ENCODE measurements at places on chromosomes 5 and 9. TPM values are rescaled to one million over a fixed set of nuclear protein-coding genes. Genes with fewer than 3 reads are reported as not detected.

CCL27 gene
- total RNA-seq, result not detected

EGR1 gene
- total RNA-seq, result 85.6 TPM

SLC34A1 gene
- not detected for total RNA-seq

CMYA5 gene
- total RNA-seq, result 2.7 TPM

GLRX gene
- 88.4 TPM for total RNA-seq

WNT8A gene
- total RNA-seq, result not detected

LIX1 gene
- not detected for total RNA-seq

TEX48 gene
- not detected for total RNA-seq

DNA sequence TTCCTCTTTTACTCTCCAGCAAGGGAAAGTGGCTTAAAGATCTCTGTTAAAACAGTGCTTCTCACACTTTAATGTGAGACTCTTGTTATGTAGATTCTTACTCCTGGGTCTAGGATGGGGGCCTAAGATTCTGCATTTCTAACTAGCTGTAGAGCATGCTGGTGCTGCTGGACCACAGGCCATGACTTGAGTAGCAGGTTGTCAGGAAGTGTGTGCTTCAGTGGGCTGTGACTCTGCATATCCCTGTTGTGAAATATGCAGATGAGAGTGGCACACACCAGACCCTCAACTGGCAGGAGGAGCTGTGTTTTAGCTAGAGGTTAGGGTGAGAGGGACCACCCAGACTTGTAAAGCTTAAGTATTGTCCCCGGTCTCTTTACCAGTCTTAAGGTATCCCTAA is 191.1 kb upstream of the DMRT1 start:
- no peak for DNase-seq
- no peaks in the 10 kb centered on the region for H3K36me3 ChIP-seq
- peaks cover 26% of the 10 kb centered on the region for H3K4me1 ChIP-seq
- peak overlapping the region; percentile 1 for H3K4me3 ChIP-seq
- no peaks in the 10 kb centered on the region for H3K27me3 ChIP-seq

DNA sequence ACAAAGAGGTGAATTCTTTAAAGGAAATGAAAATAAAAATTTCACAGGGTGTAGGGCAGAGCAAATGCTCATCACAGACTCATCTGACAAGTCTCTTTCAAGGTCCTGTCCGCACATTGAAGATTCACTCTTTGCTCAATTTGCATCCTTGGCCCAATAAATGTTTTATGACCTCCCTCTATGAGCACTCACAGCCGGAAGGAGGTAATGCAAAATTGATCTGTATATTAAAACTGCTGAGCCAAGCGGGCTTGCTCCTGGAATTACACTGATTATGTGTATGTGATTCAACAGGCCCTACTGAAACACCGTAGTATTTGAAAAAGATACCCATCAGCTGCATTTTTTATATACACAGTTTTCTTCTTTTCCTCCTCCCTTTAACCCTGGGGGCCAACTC is 246.8 kb downstream of the IZUMO3 start:
- no peaks in the 10 kb centered on the region for H3K27me3 ChIP-seq
- H3K36me3 ChIP-seq, result no peaks in the 10 kb centered on the region
- no peak for DNase-seq

DNA sequence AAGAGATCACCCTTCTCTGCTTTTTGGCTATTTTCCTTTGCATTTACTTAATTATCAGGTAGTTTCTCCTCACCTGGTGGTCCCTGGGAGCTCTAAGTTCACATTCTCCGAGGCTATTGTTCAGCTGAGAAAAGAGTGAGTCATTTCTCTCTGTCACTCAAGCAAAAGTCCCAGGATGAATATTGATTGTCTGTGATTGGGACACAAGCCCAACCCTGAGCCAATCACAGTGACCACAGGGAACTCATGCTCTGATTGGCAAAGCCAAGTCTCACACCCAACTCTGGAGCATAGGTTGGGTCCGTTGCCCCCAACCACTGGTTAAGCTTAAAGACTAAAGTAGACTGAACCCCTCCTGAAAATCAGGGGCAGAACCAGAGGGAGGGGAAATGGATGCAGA is 27.8 kb upstream of the FAT2 start:
- H3K27ac ChIP-seq, result no peak overlapping the region
- no peaks in the 10 kb centered on the region for H3K27me3 ChIP-seq
- no peaks in the 10 kb centered on the region for H3K36me3 ChIP-seq
- no peak overlapping the region for H3K4me3 ChIP-seq

DNA sequence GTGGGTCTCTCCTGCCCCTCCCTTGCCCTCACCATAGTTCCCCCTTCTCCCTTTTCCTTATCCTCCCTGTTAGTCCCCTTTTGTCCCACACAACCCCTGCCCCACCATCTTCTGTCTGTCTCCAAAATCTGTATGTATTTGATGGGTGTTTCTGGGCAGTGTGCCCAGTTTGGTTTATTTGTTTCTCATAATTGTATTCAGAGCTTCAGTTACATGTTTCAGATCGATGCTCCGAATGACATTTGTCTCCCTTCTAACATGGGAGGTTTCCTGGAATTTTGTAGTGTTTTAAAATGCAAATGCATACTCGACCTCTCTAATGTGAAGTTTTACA is 22.2 kb downstream of the FBXL7 start:
- no peaks in the 10 kb centered on the region for H3K36me3 ChIP-seq
- no peak overlapping the region for H3K4me3 ChIP-seq
- H3K27ac ChIP-seq, result no peak overlapping the region
- peaks cover 5% of the 10 kb centered on the region for H3K4me1 ChIP-seq

GRCh38 chr9:21160178-21160577 is 6.3 kb downstream of the IFNA21 start:
- H3K4me3 ChIP-seq, result no peak overlapping the region
- no peaks in the 10 kb centered on the region for H3K36me3 ChIP-seq
- no peak for DNase-seq

GRCh38 chr9:87504938-87505337 is 7.3 kb downstream of the DAPK1 start:
- DNase-seq, result no peak
- H3K27ac ChIP-seq, result no peak overlapping the region
- H3K4me3 ChIP-seq, result no peak overlapping the region

GRCh38 chr5:126686451-126687126 is 85.8 kb downstream of the PHAX start:
- no peak for DNase-seq
- H3K4me3 ChIP-seq, result no peak overlapping the region
- H3K27me3 ChIP-seq, result no peaks in the 10 kb centered on the region
- no peaks in the 10 kb centered on the region for H3K36me3 ChIP-seq
- H3K27ac ChIP-seq, result no peak overlapping the region
- no peaks in the 10 kb centered on the region for H3K4me1 ChIP-seq

- no peaks in the 10 kb centered on the region for H3K4me1 ChIP-seq
- H3K4me3 ChIP-seq, result no peak overlapping the region
- peaks cover 4% of the 10 kb centered on the region for H3K36me3 ChIP-seq
- no peaks in the 10 kb centered on the region for H3K27me3 ChIP-seq
Observed at GRCh38 chr5:94793816-94794198, 175.3 kb downstream of the SLF1 start.

GRCh38 chr5:7916171-7916804 is 47.3 kb downstream of the MTRR start:
- no peaks in the 10 kb centered on the region for H3K27me3 ChIP-seq
- no peak for DNase-seq
- no peaks in the 10 kb centered on the region for H3K4me1 ChIP-seq
- H3K27ac ChIP-seq, result no peak overlapping the region
- H3K4me3 ChIP-seq, result no peak overlapping the region
- no peaks in the 10 kb centered on the region for H3K36me3 ChIP-seq

GRCh38 chr9:91248707-91249106 is 113.0 kb downstream of the AUH start:
- H3K27ac ChIP-seq, result no peak overlapping the region
- H3K27me3 ChIP-seq, result no peaks in the 10 kb centered on the region
- no peaks in the 10 kb centered on the region for H3K36me3 ChIP-seq
- no peaks in the 10 kb centered on the region for H3K4me1 ChIP-seq
- H3K4me3 ChIP-seq, result no peak overlapping the region

DNA sequence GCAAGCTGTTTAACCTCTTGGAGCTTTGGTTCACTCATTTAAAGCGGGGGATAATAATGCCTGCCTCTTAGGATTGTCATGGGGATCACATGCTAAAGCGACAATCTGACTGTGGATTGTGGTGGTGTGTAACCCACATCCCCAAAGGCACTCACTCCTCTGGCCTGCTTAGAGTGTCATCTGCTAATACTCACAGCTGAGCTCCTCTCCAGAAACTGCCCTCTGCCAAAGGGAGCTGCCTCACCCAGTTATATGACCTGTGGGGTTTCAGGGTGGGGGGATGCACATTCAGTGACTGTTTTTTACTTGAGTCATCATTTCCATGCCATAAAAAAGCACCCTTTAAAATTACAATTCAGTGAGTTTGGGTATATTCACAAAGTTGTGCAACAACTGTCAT is 110.0 kb upstream of the SPOCK1 start:
- H3K27me3 ChIP-seq, result peaks cover 14% of the 10 kb centered on the region
- no peaks in the 10 kb centered on the region for H3K36me3 ChIP-seq
- DNase-seq, result no peak
- H3K4me1 ChIP-seq, result no peaks in the 10 kb centered on the region
- H3K4me3 ChIP-seq, result no peak overlapping the region

GRCh38 chr9:106771608-106772007 is 91.4 kb upstream of the ZNF462 start:
- no peak overlapping the region for H3K4me3 ChIP-seq
- no peaks in the 10 kb centered on the region for H3K4me1 ChIP-seq
- DNase-seq, result no peak
- no peaks in the 10 kb centered on the region for H3K27me3 ChIP-seq
- H3K27ac ChIP-seq, result no peak overlapping the region

GRCh38 chr5:83036991-83037575 is 40.1 kb downstream of the TMEM167A start:
- H3K27me3 ChIP-seq, result no peaks in the 10 kb centered on the region
- H3K4me1 ChIP-seq, result peaks cover 12% of the 10 kb centered on the region
- H3K4me3 ChIP-seq, result no peak overlapping the region
- H3K36me3 ChIP-seq, result no peaks in the 10 kb centered on the region

DNA sequence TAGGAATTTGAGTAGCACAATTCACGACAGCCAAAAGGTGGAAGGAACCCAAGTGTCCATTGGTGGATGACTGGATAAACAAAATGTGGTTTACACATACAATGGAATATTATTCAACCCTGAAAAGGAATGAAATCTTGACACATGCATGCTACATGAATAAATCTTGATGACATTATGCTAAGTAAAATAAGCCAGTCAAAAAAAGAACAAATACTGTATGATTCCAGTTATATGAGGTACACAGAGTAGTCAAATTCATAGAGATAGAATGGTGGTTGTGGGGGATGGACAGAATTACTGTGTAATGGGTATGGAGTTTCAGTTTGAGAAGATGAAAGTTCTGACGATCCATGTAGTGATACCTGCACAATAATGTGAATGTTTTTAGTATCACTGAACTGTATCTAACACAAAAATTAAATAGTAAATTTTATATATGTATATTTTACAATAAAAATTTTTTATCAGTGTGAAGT is 117.7 kb upstream of the GNA14 start:
- no peak for DNase-seq
- no peaks in the 10 kb centered on the region for H3K36me3 ChIP-seq
- no peaks in the 10 kb centered on the region for H3K4me1 ChIP-seq
- H3K27me3 ChIP-seq, result no peaks in the 10 kb centered on the region
- no peak overlapping the region for H3K27ac ChIP-seq

DNA sequence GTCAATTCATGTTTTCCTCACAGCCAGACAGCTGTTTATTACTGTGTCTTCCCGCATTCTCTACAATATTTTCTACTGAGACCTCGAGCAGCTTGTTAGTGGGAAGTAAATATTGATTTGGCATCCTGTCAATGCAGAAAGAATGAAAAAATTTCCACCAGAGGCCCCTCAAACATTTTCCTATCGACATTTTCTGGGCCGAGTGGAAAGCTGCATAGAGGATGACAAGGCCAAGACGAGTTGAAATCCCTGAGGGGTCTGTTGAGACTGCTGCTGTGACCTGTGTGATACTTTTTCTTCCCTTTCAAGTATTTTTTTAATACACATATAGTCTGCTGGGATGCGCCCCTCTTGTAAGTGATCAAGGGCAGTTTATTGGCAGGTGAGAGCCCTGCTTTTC is 91.4 kb upstream of the SH3GL2 start:
- H3K36me3 ChIP-seq, result no peaks in the 10 kb centered on the region
- H3K27me3 ChIP-seq, result no peaks in the 10 kb centered on the region
- H3K4me3 ChIP-seq, result no peak overlapping the region
- no peak overlapping the region for H3K27ac ChIP-seq
- no peaks in the 10 kb centered on the region for H3K4me1 ChIP-seq
- no peak for DNase-seq

DNA sequence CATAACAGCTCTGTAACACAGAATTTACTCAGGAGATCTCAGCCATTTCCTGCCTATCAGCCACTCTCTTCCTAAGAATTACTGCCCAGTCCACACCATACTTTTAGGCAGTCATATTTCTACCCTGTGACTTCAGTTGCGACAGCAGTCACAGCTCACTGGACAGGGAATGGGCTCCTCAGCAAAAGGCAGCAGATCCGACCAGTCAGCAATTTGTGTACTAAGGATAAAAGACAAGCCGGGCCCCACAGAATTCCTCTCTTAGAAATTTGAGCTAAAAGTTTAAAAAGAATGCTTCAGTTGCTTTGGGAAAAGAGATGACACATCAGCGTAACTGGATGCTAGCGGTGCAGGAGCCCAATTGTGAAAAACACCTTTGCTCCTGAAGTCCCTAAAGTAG is 172.1 kb downstream of the ENC1 start:
- H3K27me3 ChIP-seq, result no peaks in the 10 kb centered on the region
- DNase-seq, result no peak
- H3K27ac ChIP-seq, result no peak overlapping the region
- no peaks in the 10 kb centered on the region for H3K4me1 ChIP-seq
- H3K36me3 ChIP-seq, result no peaks in the 10 kb centered on the region

GRCh38 chr9:71822456-71822855 is 54.1 kb upstream of the CEMIP2 start:
- H3K27ac ChIP-seq, result no peak overlapping the region
- DNase-seq, result no peak
- no peak overlapping the region for H3K4me3 ChIP-seq
- no peaks in the 10 kb centered on the region for H3K36me3 ChIP-seq
- H3K4me1 ChIP-seq, result peaks cover 1% of the 10 kb centered on the region

DNA sequence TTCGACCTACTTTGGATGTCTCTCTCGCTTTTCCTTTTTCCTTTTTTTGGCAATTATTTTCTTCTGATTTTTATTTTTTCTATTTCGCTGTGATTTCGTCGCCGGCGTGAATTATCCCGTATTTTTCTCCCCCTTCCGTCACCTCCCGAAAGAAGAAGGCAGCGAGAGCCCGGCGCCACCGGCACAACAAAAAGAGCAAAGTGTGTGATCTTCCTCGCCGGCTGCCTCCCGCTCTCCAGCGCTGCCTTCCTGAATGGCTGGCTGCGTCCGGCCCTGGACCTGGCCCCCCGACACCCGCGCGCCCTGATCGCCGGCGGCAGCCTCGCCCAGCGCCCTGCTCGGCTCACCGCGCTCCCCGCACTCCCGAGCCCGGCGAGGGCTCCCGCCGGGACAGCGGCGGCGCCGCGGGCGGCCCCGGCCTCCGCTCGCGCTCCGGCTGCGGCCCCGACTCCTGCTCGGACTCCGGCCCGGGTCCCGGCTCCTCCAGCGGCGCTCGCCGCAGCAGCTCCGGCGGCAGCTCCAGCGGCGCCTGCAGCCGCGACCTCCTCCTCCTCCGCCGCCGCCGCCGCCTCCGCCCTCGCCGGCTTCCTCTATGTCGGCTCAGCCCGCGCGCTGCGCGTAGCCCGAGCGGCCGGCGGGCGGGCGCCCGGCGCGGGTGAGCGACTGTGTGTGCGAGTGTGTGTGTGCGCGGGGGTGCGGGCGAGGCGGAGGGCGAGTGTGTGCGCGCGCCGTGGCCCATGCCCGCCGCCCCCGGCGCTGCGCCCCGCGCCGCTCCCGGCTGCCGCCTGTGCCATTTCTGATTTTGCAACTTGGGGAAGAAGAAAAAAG is 960 bp downstream of the NR2F1 start:
- peaks cover 72% of the 10 kb centered on the region for H3K27me3 ChIP-seq
- H3K4me1 ChIP-seq, result peaks cover 20% of the 10 kb centered on the region
- H3K4me3 ChIP-seq, result peak overlapping the region; percentile 56
- DNase-seq, result no peak
- H3K27ac ChIP-seq, result peak overlapping the region; percentile 84
